ENCODE measurements at places on chromosomes 13 and 19. TPM values are rescaled to one million over a fixed set of nuclear protein-coding genes. Genes with fewer than 3 reads are reported as not detected.

RAX2 gene
- not detected for polyA plus RNA-seq

PRTN3 gene
- not detected for polyA plus RNA-seq

APOC4 gene
- not detected for polyA plus RNA-seq

OCEL1 gene
- polyA plus RNA-seq, result 6.5 TPM

PODNL1 gene
- polyA plus RNA-seq, result not detected

KCNJ14 gene
- polyA plus RNA-seq, result 1.6 TPM

IRGC gene
- polyA plus RNA-seq, result 0.51 TPM

MBD3L5 gene
- polyA plus RNA-seq, result not detected

TPTE2 gene
- polyA plus RNA-seq, result 1.0 TPM

FUT1 gene
- polyA plus RNA-seq, result 0.26 TPM

ZNF284 gene
- 3.5 TPM for polyA plus RNA-seq
